ENCODE measurements at places on chromosomes 16 and 17. TPM values are rescaled to one million over a fixed set of nuclear protein-coding genes. Genes with fewer than 3 reads are reported as not detected.

DNA sequence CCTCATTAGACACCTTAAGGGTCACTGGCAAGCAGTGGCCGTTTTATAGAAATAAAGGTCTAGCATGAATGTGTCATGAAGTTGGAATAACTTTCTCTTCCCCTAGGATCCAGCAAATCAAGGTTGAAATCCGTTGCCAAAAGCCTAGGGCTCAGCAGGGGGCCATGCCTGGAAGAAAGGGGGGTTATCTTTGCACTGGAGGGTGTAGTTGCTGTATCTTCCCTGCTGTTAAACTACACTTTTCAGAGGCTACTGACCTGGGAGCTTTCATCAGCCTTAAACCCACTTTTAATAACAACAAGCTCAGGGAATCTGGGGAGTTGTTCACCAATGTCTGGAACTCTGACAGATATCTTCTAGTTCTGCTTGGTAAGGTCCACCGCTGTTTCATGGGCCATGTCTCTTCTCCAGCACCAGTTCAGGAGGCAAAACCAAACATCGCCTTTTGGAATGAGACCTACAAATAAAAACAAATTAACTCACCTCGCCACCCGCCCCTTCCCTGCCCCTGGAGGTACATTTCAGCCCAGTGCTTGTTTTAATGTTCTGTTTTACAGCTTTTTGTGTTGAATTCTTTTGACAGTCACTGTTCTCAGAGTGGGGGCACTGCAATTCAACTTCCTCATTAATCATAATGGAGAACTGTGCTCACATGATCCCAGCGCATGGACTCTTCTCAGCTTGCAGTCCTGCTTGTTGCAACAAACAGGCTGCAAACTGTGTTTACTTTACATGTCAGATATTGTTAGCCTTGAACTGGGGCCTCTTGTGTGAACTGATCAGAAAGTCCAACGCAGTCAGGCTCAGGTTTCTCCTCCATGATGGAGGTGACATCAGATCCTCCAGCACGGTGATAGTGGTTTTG is 508.7 kb downstream of the KCNJ2 start:
- peak; percentile 47 for ATAC-seq

TM4SF5 gene
- total RNA-seq, result not detected

DNA sequence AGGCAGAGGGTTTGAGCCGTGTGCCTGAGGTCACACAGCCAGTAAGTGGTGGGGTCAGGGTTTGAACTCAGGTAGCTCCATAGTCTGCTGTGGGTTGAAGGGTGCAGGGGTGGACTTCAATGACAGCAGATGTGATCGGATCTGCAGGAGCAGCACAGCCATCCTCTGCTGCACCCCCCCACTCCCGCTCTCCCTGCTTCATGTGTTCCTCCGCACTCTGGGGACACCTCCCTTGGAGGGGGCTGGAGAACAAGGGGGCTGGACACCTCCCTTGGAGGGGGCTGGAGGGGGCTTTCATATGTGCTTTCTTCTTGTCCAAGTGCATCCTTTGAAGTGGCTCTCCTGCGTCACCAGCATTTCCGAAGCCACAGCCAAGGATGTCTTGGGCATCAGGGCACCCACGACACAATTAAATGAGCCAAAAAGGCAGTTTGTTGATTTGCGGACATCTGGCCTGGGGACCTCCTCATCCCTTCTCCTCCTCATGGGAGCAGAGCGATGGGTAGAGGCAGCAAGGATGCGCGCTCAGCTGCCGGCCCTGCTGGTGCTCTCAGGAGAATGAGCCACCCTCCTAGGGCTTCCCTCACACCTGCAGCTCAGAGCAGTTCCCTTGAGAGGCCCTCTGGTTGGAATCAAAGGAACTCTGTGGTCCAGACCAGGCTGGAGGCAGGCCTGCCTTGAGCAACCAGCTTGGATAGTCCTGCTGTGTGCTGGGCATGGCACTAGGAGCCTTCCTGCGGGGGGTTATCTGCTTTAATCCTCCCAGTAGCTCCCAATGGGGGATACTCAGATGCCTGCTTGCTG is 26.2 kb downstream of the WSCD1 start:
- ATAC-seq, result no peak

- peak; percentile 84 for ATAC-seq
Measured at GRCh38 chr17:38572669-38573365, 32.9 kb downstream of the SRCIN1 start.

- no peak for ATAC-seq
Measured at GRCh38 chr17:5585836-5586521, 1.7 kb upstream of the NLRP1 start.

CACNG1 gene
- total RNA-seq, result 0.40 TPM

CLEC19A gene
- total RNA-seq, result 2.3 TPM

Data from motor neuron (in vitro differentiated cells).